ENCODE measurements at places on chromosomes 4 and X. TPM values are rescaled to one million over a fixed set of nuclear protein-coding genes. Genes with fewer than 3 reads are reported as not detected.

GRCh38 chr4:42683393-42683792, 26.5 kb upstream of the ATP8A1 start:
- no peak for DNase-seq

GRCh38 chr4:54986095-54986846, 139.1 kb downstream of the KDR start:
- no peak for DNase-seq

DNA sequence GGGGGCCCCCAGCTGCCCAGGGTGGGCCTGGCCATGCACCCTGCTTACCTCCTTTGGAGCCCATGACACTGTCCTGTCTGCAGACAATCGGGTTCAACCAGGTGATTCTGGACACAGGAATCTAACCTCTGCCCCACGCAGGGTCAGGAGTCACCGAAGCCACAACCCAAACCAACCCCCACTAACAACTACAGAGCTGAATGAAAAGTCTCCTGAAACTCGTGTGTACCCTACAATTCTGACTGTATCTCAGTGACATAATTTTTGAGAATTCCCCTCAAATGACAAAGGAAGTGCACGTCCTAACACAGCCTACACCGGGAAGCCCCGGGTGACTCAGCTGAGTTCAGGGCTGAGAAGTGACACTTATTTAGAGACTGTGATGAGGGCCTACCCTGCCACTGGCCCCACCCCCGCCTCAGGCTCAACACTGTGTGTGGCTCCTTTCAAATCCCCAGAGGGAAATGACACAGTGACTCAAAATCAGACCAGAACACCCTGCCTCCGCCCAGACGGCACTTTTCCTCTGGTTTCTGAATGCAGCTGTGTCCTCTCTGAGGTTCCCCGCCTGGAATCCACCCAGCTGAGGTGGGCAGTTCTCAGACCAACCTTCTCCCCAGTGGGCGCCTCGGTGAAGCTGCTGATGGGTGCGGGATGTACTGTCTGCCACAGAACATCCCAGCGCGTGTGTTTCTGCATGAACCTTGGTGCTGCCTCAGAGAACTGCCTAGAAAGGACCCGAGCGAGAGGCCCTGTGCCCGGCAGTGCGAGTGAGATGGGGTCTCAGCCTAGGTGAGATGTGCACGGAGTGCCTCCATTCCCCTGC, 9.9 kb downstream of the TNIP2 start:
- DNase-seq, result peak; percentile 39

DNA sequence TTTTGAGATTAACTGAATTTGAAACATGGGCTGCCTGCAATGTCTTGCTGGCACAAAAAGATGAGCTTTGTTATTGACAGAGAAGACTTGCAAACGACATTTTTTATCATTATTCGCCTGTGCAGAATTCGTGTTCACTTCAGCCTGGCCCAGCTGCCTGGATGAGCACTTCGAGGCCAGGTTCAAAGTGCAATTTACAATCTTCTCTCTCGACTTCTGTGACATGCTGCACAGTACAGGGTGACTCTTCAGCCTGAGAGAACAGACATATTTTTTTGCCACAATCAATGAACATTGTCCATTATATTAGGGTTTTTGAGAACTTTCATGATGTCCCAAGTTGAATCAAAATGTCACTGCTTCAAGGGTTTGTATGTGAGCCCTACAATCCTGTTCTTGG, 616.5 kb downstream of the SMARCA1 start:
- DNase-seq, result no peak

DNA sequence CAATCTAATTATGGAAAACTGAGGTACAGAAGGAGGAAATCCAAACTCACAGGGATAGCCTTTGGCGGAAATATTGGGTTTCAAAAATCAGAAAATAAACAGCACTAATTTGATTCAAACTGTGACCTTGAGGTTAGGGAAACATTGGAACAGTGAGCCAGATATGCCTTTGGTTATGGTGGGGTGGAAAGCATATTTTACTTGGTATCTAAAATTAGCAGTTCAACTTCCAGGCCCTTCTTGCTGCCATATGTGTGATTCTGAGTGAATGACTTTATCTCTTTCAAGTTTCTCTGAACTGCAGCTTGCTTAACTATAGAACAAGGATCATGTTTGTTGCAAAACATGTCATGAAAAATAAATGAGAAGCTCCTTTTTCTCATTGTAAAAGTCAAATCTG, 240.9 kb upstream of the VEGFC start:
- no peak for DNase-seq

DNA sequence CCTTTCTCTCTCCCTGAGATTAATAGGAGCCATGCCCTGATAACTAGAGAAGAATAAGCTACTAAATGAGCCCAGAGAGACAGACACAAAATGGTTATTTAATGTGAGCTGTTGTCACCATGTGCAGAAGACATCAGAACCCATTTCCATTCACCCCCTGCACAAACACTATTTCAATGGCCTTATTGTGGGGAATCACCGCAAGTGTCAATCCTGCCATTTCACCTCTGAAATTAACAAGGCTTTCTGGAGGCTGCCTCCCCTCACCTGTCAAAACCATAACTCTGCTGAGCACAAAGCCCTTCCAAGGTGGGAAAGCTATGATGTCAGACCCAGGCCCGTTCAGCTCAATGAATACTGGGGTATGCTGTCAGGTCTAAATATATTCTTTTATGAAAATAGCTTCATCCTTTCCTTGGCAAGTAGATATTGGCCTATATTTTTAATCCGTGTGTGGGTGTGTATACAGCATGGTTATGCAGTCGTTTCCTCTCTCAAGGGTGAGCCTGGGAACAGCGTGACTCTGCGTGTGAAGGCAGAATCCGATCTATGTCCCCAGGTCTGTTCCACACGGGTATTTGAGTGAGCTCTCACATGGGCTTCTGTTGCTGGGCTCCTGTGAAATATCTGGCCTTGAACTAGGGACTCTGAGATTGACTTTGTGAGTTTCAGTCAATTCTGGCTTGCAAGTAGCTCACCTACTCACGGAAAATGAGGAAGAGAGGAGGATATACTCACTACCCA, 266.3 kb downstream of the FBXW7 start:
- DNase-seq, result no peak

GRCh38 chr4:162644346-162644745, 480.5 kb upstream of the FSTL5 start:
- no peak for DNase-seq

DNA sequence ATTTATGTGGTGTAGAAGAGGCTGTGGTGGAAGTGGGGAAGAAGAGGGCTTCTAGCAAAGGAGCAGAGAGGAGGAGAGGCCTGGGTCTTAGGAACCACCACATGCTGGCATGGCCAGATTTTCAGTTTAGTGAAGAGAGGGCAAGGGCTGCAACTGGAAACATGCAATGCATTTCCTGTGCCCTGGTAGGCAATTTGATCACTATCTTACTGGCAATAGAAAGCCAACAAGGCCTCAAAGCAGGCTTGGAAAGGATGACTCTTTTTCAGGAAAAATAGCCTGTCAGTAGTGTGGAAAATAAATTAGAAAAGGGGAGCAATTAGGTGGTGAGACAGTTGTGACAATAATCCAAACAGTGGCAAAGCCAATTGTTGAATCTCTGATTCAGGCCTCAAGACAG, 501.9 kb upstream of the ZFP42 start:
- no peak for DNase-seq

DNA sequence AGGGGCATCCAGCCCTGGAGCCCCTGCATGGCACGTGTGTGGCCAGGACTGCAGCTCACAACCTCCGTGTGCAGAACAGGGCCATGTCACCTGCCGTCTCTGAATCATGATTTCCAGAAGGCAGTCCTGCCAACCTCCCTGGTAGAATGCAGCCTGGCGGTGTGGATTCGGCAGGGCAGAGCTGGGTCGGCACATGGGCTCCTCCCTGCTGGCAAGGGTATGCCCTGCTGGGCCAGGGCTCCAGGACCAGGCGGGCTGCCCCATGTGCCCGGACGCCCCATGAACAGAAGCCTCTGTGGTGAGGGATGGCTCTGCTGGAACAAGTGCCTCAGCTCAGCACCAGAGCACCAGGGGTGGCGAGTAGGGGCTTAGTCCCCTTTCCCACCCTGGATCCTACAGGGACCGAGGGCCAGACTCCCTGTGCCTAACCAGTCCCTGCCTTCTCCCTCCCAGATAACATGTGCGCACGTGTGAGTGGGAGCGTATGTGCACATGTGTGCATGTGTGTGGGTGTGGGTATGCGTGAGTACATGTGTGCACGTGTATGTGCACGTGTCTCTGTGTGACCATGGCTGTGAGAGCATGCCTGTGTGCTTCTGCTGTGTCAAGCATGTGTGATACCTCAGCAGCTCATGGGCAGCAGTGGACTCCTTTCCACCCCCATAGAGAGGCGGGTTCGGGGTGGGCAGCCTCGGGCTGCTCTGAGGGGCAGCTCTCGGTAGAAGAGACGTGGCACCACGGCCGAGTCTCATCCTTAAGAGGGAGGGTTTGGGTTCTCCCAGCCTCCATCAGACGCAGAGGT, 10.3 kb upstream of the MXD4 start:
- no peak for DNase-seq

- DNase-seq, result no peak
Measured at GRCh38 chrX:66408507-66408906, 230.4 kb downstream of the EDA2R start.

DNA sequence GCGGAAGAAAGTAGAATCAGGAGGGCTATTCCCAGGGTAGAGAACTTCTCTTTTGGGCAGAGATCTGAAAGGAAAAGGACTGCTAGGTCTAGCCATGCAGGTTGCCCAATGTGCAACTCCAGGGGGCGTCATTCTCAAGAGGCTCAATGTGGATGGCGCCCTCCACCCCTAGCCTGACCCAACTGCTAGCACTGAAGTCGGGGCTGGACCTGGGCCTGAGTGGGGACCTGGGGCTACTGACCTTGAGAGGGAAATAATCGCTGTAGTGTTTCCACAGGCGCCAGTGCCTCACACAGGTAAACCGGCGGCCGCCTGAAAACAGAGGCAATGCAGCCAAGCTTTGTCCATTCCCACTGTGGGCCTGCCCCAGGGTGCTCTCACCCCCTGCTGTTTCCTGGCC, 6.1 kb downstream of the AWAT2 start:
- no peak for DNase-seq

DNA sequence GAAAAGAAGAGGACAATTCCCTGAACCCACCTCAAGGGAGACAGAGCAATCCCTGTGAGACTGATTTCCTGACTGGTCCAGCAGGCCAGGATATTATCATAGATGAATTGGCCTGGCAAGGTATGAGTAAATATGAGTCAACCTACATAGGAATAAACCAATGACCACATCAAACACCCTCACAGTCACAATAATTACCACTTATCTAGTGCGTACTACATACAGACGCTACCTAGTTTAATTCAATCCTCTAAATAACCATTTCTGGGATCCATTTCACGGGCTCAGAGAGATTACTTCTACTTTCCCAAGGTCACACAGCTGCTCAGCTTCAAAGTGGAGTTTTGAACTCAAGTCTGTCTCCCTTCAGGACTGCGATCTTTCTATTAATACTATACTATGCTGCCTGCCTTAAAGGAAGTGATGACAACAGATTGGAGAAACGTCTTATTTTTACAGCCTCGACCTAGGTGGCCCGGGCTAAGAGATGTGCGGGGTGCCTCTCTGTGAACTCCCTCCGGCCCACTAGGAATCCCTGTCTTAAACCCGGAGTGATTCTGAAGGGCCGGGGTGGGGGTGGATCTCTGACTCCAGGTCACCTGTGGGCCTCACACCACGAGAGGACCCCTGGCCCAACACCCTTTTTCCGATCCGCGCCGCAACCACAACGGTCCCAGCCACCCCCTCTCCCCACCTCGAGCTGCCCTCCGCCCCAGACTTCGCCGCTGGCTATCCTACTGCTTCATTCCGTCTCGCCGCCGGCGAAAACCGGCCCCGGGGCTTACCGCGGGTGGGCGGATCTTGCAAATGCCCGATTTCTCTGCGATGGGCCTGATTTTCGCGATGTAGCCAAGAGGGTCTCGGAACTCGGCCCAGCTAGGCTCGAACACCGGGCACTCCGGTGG, 800 bp downstream of the KDM5C start:
- peak; percentile 22 for DNase-seq

GPRIN3 gene
- total RNA-seq, result 10.8 TPM

LRRC66 gene
- 8.6 TPM for total RNA-seq

IL13RA2 gene
- not detected for total RNA-seq
